Activated CD4-positive, alpha-beta T cell treated with anti-CD3 and anti-CD28 coated beads for 1 hour (primary cell): ENCODE measurements at places on chromosomes 4 and X.

GRCh38 chrX:122586831-122587230 lies 597.2 kb upstream of the GRIA3 start:
- no peak for DNase-seq

DNA sequence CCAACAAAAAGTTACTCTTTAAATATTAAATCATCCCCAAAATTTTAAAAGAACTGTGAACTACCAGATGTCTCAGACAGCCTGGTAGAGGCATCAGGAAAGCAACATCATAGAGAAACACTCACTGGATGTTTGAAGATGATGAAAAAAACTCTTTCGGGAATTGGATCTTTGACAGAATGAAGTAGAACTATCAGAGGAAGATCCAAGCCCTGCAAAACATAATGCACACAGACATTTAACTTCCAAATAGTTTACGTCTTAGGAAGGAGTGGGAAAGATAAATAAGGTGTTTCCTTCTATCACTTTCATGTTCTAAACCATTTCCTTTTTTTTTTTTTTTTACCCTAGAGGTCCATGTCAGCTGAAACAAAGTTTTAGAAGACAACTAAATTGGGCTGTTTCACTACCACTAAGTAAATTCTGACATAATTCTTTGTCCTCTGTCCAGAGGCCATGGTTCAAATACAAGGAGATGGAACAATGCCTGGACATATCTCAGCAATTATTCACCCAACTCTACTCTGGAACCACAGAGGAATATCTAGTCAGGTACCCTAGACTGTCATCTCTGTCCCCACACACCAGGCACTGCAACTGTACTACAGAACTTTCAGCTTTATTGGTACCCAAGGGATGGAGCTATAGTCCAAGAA lies 217.7 kb upstream of the INTU start:
- DNase-seq = no peak

DNA sequence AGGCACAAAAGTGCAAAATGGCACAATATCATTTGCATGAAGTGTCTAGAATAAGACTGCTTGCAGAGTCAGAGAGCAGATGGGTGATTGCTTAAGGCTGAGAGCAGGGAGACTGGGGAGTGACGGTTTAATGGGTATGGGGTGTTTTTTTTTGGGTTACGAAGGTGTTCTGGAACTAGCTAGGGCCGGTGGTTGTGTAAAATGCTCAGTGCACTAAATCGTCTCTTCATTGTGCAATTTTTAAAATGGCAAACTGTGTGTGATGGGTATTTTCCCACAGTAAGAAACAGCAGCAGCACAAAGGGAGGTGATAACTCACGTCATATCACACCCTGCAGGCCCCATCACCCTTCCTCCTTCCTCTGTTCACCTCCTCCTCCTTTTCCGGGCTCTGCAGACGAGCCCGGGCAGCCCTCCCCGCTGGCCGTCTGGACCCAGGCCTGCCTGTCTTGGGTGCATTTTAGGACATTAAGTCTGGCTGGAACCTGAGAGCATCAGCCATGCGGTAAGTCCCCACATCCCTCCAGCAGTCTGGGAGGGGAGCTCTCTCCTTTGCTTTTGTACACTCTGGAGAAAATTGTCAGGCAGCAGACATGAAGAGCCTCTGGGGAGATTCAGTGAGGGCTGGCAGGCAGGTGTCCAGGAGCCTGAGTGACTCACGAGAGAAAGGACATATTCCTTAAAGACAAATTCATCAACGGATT lies 42.7 kb downstream of the ASMT start:
- DNase-seq = peak; percentile 42

DNA sequence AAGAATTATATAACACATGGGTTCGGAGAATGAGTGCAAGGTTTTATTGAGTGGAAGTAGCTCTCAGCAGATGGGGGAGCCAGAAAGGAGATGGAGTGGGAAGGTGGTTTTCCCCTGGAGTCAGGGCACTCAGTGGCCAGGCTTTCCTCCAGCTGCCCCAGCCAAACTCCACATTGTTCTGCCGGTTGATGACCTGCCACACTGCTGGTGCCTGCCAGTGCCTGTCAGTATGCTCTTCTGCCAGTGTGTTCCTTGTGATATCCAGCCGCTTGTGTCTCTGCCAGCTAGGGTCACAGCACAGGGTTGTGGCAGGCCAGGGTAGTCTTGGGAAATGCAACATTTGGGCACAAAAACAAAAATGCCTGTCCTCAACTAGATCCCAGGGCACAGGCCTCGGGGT lies 604.8 kb upstream of the TECRL start:
- DNase-seq = no peak

- no peak for DNase-seq
Observed at GRCh38 chr4:25779021-25779420, 83.8 kb downstream of the SEL1L3 start.

DNA sequence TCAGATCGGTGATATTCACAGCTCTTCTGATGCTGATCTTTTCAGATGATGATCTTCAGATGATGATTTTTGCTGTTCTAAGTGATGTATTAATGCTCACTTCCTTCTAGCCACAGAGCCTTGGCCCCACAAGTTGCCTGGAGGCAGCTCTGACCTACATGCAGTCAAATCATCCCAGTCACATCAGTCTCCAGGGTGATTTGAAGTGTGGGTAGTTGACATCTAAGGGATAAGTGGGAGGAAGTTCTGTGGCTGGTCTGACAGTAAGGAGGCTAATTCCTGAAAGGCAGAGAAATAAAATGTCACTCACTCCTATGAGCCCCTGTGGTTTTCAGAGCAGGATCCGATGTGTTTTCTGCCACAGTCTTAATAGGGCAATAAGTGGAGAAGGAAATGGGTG lies 79.8 kb upstream of the RPL34 start:
- no peak for DNase-seq

- DNase-seq = no peak
Observed at GRCh38 chrX:26873736-26874135, 589.4 kb downstream of the PPP4R3C start.

DNA sequence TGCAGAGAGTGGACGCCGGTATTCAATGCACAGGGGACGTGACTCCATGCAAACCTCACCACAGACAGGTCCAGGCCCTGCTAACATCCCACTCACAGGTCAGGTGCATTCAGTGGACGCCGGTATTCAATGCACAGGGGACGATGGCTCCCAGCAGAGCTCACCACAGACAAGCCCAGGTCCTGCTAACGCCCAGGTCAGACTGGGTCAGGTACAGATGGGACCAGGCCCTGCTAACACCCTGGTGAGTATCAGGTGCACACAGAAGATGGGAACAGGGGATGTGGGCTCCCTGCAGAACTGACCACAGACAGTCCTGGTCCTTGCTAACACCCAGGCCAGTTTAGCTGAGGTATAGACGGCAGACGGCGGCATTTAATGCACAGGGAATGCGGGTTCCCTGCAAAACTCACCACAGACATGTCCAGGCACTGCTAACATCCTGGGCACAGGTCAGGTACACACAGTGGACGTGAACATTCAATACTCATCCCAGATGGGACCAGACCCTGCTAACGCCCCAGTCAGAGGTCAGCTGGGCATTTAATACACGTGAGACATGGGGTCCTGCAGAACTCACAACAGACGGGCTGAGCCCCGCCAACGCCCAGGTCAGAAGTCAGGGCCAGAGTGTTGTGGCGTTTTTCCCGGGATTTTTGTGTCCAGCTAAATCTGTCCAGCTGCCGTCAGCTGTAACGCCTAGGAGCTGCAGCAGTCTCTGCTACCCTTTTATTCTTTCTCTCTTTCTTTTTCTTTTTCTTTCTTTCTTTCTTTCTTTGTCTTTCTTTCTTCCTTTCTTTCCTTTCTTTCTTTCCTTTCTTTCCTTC lies 99.2 kb downstream of the SHOX start:
- no peak for DNase-seq

DNA sequence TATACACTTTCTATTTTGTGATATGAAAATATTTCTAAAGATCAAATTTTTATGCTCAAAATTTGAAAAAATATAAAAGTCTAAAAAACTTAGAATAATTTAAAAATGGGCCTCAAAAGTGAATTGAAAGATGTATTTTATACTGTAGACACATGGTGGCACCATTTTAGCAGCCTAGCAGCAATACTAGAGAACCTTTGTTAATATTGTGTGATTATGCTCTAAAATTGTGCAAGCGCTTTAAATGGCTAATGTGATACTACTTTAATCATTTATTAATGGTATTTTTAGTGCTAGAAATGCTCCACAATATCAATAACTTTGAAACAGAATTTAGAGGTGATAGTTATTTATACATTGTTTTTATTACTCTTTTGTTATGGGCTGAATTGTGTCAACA lies 3.7 kb upstream of the GUF1 start:
- no peak for DNase-seq

DNA sequence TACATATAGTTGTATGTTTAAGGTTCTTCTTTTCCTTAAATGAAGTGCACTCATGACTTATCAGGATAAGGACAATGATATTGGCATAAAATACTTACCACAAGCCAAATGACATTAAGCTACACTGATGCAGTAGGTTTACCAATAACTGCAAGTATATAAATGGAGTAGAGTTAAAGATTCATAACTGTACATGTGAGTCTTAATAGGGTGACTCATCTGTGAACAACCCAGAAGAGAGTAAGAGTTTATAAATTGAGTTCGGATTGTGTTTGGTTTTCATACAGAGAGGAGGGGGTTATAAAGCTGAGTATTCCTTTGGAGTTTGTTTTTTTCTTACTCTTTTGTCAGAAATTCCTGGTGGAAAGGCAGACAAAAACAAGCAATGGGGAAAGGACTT lies 144.8 kb downstream of the TLL1 start:
- no peak for DNase-seq

- DNase-seq = no peak
Observed at GRCh38 chr4:77566148-77566547, 39.5 kb upstream of the CXCL13 start.

GRCh38 chr4:23774909-23775308 lies 114.9 kb downstream of the PPARGC1A start:
- no peak for DNase-seq

DNA sequence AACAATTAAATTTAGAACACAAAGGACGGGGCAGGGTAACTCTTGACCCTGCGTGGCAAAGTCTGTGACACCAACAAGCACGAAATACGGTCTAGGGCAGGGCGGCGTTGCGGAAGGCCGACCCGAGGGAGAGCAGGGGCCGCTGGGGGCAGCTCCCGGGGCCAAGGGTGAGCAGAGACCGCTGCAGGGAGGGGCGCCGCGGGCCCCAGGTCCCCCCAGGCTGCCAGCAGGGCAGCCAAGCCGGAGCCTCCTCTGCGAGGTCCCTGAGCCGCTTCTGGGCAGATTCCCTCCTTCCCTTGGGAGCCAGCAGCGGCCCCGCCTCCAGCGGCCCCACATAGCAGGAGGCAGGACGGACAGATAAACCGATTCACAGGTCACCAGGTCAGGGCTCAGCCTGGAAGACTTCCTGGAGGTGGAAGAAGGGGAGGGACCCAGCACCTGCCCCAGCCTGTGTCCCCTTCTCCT lies 90.2 kb downstream of the FAM53A start:
- no peak for DNase-seq

DNA sequence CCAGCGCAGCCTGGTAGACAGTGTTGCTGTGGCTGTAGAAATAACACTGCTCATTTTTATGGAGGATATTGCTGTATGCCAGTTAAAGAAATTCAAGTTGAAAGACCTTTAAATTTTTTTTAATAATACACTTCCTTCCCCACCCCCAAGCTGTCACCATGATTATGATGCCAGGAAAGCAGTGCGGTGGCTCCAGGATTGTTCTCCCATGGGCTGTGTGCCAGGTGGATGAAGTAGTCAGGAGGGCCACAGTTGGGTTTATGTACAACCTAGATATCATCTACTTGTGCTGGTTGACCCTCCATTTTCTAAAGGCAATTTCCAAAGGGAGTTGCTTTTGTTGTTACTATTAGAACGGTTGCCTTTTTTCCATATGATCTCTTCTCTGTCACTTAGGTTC lies 136.6 kb downstream of the AFF1 start:
- no peak for DNase-seq

DNA sequence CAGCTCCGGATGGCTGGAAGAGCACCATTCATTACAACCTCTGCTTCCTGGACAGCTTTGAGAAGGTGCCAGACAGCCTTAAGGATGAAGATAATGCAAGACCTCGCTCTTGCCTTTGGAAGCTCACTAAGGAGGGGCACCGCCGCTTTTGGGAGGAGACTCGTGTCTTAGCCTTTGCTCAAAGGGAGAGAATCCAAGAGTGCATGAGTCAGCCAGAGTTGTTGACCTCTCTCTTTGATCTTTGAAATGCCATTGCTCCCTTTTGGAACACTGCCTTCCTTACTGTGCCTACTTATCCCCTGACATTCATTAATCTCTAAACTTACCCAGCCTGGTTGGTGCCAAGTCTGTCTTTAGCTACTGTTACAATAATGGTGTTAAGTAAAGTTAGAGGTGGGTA lies 1.2 kb downstream of the FOXR2 start:
- DNase-seq = no peak

DNA sequence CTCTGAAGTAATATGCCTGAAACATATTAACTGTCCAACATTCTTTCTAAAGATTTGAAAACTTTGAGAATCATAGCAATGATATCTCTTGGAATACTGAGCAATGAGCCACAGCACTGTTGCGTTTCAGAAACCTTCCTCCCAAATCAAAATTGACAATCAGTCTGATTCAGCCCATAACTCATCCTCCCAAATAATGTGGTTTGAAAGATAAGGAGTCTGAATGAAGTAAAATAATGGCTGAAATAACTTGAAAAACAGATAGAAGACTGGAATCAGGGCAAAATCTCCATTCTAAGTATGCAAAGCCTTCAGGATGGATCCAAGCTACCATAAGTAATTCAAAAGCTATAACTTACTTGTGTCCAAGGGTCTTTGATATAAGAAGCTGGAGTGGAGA lies 98.6 kb upstream of the PLS3 start:
- no peak for DNase-seq

DNA sequence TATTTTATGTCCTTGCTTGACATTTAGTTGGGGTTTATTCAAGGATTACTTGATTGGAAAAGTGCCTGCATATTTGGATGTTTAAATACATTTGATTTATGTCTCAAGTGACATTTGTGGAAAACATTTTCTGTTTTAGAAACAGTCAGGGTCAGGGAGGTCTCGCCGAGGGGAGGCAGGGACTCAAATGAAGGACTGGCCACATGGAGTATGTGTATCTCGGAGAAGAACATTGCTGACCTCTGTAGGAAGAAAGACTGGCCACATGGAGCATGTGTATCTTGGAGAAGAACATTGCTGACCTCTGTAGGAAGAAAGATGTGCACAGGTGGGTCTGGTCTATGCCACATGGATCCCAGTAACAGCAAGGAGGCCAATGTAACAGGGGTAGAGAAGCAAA lies 233.6 kb downstream of the TRIML1 start:
- DNase-seq = no peak

- DNase-seq = no peak
Observed at GRCh38 chr4:10296730-10297129, 160.5 kb downstream of the ZNF518B start.

DNA sequence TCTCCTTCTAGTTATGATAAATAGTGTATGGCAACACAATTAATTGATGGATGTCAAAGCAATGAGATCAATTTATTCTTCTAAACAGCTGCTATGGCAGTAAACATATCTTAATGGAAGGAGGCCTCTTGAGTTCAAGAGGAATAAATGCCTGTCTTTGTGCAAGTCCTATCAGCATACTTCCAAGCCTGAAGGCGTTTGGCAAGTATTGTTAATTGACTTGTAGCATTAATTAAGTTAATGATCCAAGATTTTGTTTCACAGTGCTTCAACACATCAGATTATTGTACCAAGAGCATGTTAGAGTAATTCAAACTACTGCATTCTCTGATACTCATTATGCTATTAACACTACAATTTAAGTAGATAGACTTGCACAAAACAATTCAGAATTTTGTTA lies 144.8 kb downstream of the FAT4 start:
- DNase-seq = no peak

- DNase-seq = no peak
Observed at GRCh38 chrX:20409991-20410390, 143.3 kb upstream of the RPS6KA3 start.

GRCh38 chr4:118761397-118762016 lies 74.4 kb downstream of the SEC24D start:
- DNase-seq = no peak
